ENCODE measurements at places on chromosomes 1 and 21.

DNA sequence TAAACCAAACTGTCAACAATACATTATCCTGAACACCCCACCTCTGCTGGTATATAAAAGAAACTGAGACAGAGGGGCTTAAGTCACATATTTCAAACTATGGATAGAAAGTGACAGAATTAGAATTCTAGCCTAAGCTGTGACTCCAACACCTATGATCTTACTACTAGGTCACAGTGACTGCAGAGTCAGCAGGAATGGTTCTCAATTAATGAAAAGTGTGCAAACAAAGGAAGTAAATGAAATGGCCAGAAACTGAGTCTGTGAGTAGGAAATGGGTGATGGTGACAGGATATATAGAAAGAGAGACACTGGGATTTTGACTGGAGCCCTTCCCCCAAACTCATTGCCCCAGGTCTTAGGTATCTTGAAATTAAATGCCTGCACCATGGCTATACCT lies 38.7 kb upstream of the SDC3 start:
- DNase-seq: no peak

- no peak for DNase-seq
Measured at GRCh38 chr1:199815947-199816346, 211.6 kb upstream of the NR5A2 start.

GRCh38 chr1:70361727-70362398 lies 7.3 kb upstream of the ANKRD13C start:
- no peak for DNase-seq

- DNase-seq: no peak
Measured at GRCh38 chr1:62998845-62999649, 215.1 kb downstream of the ATG4C start.

Data from COR-L47 (cell line).